OCI-LY7 (cell line): ENCODE measurements at places on chromosomes 2 and 18. TPM values are rescaled to one million over a fixed set of nuclear protein-coding genes. Genes with fewer than 3 reads are reported as not detected.

DNA sequence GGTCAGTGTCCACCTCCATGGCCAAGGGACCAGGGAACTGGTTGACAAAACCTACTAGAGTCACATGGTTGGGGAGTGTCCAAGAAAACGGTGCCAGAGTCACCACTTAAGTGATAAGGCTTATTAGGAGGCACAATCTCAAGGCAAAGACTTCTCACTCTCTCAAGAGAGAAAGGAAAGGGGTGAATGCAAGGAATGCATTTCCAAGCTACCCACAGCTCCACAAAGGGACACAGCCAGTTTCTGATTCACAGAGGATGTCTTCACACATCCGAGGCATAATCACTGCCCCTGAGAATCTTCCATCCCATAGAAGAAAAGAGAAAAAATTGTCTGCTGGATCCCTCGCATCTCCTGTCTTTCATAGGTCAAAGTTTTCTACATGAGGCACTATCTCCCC is 269.3 kb downstream of the TNS1 start:
- no peak for DNase-seq

Gene ARHGAP28
- total RNA-seq, result not detected in 2 replicates

Gene FNDC4
- not detected in 2 replicates for total RNA-seq

- no peak for DNase-seq
Measured at GRCh38 chr18:79348066-79348465, 47.7 kb upstream of the NFATC1 start.

DNA sequence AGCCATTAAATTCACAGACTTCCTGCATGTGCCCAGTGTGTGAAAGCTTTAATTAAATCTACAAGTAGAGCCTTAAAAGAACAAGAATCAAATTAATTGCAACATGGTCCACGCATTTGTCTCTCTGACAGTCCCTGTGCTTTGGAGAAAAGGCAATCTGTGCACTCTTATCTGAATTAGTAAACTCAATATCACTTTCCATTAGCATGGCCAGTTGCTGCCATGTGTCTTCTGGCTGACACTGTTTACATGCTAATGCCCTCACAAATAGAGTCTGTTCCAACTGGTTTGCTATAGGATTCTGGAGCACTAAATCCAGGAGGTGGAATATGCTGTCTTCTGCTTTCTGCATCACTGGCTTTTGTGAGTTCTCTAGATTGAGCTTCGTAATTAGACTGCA is 434.5 kb upstream of the RAB12 start:
- DNase-seq, result no peak

- no peak for DNase-seq
Measured at GRCh38 chr2:145652571-145653545, 1132.9 kb upstream of the ZEB2 start.

GRCh38 chr2:191748528-191749180 is 70.7 kb downstream of the NABP1 start:
- no peak for DNase-seq

DNA sequence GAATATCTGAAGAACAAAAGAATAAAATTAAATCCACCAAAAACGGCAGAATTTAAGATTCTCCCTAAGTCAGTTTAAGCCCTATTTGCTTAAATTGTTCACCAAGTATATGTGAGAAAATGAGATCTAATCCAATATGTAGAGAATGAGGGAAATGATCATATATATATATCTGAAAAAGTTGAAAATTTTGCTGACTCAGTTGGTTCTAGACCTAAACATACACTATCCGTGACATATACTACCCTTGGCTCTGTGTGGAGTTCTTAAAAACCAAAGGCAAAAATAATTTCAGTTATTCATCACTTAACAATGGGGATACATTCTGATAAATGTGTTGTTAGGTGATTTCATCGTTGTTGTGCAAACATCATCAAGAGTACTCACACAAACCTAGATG is 7.3 kb downstream of the SS18 start:
- DNase-seq, result no peak

Gene MSTN
- total RNA-seq, result not detected in 2 replicates

DNA sequence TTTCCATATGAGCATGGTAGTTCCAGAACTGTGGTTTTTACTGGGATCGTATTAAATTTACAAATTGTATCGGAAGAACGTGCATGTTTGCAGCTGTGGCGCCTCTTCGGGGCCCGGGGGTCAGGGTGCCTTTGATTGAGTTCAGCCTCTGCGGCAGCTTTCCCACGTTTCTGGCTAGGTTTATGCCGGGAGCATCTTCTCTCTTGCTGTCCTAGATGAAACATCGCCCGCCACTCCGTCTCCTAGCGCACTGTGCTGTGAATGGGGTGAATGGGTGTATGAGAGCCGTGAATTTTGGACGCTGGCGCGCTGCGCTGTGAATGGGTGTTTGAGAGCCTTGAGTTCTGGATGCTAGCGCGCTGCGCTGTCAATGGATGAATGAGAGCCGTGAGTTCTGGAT is 12.3 kb downstream of the PDCD1 start:
- DNase-seq, result no peak

GRCh38 chr2:239496700-239497099 is 95.9 kb upstream of the HDAC4 start:
- peak; percentile 28 for DNase-seq

DNA sequence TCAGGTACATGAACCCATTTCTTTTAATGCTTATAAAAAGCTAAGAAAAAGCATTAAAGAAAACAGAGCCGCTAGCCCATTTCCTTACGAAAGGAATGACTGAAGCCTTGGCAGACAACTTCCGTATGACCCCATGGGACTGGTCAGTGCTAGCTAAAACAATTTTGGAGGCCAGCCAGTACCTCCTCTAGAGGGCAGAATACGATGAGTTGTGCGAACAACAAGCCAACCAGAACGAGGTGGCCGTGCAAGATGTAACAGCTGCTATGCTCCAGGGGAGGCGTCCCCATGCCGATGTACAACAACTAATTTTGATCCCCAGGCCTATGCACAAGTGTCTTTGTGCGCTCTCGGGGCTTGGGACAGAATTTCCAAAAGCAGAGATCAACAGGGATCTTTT is 16.7 kb downstream of the MAP3K2 start:
- no peak for DNase-seq

- no peak for DNase-seq
Measured at GRCh38 chr2:176237456-176237855, 31.8 kb upstream of the MTX2 start.

DNA sequence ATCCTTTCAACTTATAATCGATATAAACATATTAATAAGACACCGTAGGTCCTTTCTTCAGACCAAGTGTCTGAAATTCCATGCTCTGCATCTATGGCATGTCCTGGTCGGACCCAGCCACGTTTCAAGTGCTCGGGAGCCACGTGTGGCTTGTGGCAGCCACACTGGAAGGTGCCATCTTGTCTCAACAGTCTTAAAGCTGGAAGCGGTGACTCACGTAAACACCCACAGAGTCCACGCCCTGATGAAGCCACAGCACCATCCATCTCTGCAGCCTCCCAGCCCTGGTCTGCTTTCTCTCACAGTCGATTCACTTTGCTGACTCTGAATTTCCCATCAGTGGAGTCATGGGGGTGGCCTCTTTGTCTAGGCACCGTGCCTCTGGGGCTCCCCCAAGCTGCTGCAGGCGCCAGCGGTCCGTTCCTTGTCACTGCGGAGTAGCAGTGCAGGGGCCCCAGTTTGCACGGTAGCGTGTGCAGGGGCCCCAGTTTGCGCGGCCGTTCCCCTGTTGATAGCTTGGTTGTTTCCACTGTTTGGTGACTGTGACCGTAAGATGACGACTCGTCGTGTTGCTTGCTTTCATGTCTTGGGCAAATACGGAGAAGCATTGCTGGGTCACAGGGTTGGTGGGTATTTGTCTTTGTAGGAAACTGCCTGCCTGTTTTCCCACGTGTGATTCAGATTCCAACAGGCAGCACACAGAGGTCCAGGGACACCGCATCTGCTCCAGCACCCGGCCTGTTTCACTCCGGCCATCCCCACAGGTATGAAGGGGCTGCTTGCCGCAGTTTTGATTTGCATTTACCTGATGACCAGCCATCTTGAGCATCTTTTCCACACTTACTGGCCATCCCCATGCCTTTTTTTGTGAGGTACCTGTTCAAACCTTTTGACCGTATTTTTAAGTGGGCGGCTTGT is 240.3 kb downstream of the HDAC4 start:
- DNase-seq, result no peak

DNA sequence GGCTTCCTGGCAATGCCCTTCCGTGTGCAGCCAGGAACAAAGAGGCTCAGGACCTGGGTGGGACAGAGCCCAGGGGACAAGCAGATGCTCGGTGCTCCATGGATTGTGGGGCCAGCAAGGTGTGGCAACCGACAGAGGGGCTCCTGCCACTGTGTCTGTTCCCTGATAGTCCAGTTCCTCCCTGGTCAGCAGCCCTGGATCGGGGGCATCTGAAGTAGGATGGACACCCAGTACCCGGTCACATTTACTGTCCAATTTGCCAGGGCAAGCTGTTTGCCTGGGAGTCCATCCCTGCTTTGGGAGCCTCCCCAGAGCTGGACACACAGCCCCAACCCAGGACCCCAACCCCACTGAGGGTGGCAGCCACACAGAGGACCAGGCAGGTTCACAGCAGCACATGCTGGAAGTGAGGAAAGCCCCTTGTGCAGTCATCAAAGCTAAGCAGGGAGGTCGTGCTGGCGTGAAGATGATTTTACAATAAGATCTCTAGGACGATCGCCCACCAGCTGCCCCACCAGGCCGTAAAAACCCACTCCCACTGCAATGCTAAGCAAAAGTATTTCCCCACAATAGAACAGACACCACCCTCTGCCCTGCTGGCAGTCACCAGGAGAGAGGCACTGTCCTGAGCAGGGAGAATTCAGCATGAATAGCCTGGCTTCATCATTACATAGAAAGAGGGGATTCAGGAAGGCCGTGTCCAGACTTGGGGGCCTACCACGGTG is 141.7 kb downstream of the NDUFA10 start:
- no peak for DNase-seq
